Head of caudate nucleus (tissue), 42 donors: ENCODE measurements at places on chromosomes 6 and 20.

- DNase-seq, result no peak
Observed at GRCh38 chr20:12175538-12175937, 257.8 kb downstream of the BTBD3 start.

DNA sequence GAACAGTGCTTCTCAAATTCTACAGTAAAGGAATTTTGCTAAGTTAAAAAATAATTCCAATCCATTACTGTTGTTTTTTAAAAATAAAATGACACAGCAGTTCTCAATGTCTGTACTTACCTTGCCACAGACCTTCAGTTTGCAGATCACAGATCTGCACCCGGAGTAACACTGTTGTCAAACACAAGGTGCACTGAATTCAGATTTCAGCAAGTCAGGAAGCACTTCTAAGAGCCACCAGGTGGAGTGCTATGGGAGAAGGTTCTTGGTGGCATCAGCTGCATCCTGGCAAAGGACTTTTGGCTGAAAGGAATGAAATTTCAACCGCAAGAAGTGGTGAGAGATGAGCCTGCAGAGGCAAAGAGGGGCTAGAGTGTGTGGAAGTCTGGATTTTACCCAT, 17.4 kb downstream of the RSPH4A start:
- no peak for DNase-seq

- no peak for DNase-seq
Observed at GRCh38 chr6:73382462-73383113, 12.0 kb upstream of the DDX43 start.

GRCh38 chr20:63708301-63709148, 686 bp downstream of the ZGPAT start:
- DNase-seq, result no peak

GRCh38 chr6:2242311-2242710, 3.1 kb downstream of the GMDS start:
- no peak for DNase-seq

GRCh38 chr20:1177680-1178079, 7.1 kb downstream of the TMEM74B start:
- DNase-seq, result no peak

DNA sequence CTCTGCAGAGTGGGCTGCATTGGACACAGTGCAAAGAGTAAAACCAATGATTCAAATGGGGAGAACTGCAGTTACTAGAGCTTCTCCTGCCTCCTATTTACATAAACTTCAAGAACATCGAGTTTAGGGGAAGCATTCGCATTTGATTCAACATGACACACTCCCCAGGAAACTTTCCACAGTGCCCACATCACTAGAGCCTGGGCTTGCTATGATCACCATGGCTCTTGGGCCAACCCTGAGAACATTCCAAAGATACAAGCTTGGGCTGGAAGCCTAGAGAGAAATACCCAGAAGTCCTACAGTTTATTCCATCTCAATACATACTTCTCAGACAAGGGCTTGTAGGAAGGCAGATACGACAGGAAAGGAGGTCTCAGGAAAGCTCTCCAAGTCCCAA, 337.9 kb downstream of the CD83 start:
- DNase-seq, result no peak

- DNase-seq, result no peak
Observed at GRCh38 chr6:151497905-151498304, 4.1 kb downstream of the CCDC170 start.

DNA sequence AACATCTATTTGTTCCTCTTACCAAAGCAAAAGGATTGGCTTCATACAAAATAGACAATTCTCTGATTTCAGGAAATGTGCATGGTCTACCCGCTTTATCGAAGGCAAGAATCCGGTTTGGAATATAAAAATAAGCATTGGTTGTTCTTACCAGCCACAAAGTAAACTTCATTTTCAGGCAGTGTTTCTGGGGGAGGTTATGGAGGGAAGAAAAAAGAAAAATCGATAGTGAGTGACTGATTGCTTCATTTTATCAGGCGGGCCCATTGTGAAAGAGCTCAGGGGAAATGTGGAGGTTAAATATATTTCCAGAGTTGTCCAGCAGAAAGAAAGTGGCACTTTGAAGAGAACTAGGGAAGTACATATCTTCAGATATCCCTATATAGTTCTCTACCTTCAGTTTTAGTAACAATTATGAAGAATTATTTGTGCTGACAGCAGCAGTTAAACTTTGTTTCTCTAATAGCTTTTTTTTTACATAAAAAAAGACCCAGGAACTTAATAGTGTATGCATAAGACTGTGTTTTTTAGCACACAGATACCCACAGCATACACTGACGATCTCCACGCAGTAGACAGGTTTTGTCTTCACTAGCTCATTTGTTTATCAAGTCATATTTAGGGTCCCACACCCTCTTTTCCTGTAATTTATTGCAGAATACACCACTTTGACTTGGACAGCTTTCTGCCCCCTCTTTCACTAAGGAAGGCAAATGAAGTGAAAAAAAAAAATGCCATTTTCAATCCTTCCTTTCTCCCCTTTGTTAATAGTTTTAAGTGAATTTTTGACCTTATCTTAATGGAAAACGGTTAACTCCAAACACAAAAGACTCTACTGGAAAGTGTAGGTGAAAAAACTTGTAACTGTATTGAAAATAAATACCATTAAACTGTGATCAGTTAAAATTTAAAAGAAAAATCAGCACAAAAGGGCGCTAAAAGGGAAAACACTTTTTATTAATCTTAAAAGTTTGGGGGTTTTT, 2.9 kb downstream of the POU3F2 start:
- DNase-seq, result no peak

GRCh38 chr20:38123021-38123587, 42.0 kb downstream of the TGM2 start:
- DNase-seq, result no peak

DNA sequence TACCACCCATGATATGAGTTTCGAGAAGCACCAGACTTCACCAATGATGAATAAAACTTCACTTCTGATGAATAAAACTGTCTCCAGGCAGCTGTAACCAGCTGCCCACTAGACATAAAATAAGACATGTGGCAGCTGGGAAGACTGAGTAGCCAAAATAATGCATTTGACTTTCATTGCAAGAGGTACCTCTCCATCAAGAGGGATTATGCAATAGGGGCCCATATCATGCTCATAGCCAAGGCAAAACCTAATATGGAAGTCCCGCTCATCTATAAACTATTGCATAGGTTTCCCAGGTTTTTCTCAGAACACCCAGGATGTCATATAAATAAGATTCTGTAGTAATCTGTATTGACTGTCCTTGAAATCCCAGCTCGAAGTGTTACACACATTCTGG, 155.5 kb downstream of the SIM1 start:
- no peak for DNase-seq

- no peak for DNase-seq
Observed at GRCh38 chr6:34115403-34115795, 30.5 kb downstream of the GRM4 start.

GRCh38 chr6:111301946-111302345, 181.1 kb downstream of the REV3L start:
- no peak for DNase-seq

DNA sequence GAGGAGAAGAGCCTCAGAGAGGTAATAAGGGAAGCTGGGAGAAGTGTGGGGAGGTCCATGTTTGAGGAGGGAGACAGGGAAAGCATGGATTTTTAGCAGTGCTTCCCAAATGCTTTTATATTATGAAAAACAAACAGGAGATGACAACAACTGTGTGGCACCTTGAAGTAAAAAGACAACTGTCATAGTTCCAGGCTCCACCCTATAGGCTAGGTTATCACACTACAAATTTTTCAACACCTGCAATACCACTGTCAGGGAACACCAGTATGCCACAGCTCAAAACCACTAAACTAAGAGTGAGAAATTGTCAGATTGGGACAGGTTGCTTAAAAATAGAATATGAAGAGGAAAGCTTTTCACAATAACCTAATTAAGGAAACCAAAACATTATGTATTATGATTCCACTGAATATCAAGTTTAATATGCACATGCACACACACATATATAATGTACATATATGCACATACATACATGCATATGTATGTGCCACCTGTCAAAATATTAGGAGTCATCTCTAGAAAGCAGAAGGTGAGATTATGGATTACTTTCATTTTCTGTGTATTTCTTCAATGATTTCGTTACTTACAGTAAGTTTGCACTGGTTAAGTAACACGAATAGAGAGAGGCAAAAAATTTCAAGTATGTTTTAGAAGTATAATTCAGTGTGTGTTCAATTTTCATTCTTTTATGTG, 261.2 kb downstream of the PTPRK start:
- DNase-seq, result no peak

- peak; percentile 52 for DNase-seq
Observed at GRCh38 chr20:49171909-49172308, 16.2 kb downstream of the STAU1 start.
